Fibroblast of pulmonary artery (primary cell): ENCODE measurements at places on chromosomes 2 and 18.

DNA sequence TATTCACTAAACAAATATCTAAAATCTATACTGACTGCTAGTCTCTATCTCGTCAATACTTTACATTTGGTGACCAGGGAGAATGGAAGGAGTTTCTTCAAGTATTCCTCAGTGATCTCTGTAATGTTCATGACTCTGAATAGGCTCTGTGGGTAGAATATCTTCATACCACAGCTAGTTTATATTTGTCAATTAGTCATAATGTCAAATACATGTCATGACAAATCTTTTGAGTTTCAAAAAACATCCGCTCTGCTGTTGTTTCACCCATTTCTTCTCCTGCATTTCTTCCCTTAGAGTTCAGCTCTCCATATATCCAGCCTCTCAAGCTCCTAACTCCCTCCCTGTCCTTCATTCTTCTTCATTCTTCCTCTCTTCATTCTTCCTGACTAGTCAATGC lies 206.5 kb upstream of the FANCL start:
- DNase-seq = no peak

GRCh38 chr2:228410061-228410460 lies 228.6 kb upstream of the SPHKAP start:
- no peak for DNase-seq

DNA sequence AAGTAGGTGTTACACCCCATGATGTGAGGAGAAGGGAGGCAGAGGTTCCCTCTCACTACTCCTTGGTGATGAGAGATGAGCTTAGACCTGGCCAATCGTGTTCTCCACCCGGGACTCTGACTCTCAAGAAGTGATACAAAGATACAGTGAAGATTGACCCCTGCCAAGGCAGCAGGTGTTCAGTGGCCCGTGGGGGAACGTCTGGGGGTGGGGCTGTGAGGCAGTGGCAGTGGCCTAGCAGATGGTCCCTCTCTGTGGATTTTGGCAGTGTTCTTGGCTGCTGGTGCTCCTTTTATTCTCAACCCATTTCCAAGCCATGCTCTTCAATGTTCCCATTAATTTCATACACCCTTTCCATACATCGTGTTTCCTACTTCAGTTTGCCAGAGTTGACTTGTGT lies 120.4 kb upstream of the NEDD4L start:
- no peak for DNase-seq

GRCh38 chr2:18232731-18233438 lies 327.6 kb downstream of the RDH14 start:
- peak; percentile 3 for DNase-seq

DNA sequence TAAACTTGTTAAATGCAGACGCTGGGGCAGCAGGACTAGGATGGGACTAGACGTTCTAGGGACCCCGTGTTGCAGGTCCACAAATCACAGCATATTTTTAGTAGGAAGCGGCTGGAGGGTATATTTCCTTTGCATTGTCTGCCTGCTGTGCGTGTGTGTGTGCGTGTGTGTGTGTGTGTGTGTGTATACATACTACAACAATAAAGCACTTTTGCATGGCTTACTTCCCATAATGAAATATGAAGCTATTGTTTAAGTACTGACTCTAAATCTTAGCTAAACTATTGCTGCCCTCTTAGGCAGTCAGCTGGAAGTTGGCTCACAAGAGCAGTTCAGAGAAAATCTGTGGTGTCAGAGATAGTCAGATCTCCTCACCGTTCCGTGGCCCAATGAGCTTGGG lies 133.4 kb downstream of the CABLES1 start:
- DNase-seq = no peak

GRCh38 chr2:179558010-179558934 lies 293.6 kb upstream of the SESTD1 start:
- no peak for DNase-seq

- no peak for DNase-seq
These were observed 513.5 kb upstream of the ZEB2 start for GRCh38 chr2:145033438-145033837.

GRCh38 chr2:119464981-119465380 lies 33.3 kb downstream of the TMEM37 start:
- no peak for DNase-seq

GRCh38 chr2:96470636-96471035 lies 34.5 kb downstream of the NEURL3 start:
- DNase-seq = peak; percentile 29

- no peak for DNase-seq
These were observed 8.7 kb downstream of the TMEM182 start for GRCh38 chr2:102770506-102770905.

DNA sequence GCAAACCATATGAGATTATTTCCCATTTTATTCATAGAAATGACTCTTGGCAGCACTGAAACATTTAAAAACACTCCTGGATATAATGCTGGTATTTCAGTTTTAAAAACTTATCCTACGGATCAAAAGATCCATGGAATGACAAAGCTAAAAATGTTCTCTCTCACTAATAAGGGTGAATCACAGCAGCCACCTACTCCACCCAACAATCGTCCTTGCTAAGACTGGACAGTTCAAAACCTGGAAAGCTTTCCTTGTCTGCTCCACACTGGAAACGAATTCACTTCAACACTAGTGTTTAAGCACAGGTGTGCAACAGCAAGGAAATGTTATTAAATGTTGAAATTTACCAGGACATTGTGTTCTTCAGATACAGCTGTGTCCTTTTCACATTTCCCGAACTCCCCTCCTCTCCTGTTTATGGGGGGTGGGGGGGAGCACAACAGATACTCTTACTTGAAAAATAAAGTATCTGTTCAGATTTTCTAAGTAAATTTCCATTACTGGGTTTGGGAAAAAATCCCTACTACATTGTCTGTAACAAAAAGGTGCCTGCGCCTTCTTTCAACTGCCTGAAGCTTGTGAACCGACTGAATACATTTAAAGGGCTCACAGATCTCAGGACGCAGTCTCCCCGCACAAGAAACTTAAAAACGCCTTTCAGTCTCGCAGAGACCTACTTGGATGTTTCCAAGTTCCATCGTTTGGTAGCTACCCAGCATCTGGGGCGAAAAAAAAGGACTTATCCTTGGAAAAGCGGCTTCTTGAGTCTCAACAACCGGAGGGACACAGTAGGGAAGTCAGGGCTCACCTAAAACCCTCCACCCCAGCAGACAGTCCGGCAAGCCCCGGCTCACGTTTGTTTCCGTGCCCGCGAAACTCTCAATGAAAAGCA lies 1.3 kb downstream of the YWHAQ start:
- peak; percentile 45 for DNase-seq

GRCh38 chr2:241854342-241855244 lies 4.1 kb downstream of the PDCD1 start:
- DNase-seq = no peak

- DNase-seq = no peak
These were observed 33.8 kb upstream of the POLE4 start for GRCh38 chr2:74924463-74925265.

DNA sequence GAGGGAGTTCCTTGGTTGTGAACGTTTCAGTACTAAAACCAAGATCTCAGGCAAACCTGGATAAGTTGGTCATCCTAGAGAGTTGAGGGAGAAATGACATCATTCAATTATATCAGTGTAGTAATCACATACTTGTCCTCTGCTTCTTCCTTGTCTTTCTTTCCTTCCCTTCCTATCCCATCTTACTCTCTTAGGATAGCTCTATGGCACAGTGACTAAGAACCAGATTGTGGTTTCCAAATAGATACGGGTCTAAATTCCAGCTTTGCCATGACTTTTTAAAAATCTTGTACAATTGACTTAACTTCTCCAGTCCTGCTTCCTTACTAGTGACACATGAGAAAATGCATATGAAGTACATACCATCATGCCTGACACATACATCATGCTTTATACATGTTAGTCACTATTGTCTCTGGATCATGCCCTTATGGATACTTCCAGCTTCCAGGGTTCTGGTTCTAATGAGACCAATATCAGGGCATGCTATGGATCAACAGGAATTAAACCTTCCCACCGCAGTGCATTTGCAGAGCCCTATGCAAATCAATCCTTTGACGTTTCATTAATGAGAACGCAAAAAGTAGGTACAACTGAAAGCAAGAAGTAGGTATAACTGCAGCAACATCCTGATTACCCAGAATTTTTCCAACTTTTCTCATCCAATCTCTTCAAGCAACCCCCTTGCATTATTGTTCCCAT lies 168.0 kb upstream of the KLF7 start:
- DNase-seq = peak; percentile 35

- no peak for DNase-seq
These were observed 209.6 kb downstream of the SLC8A1 start for GRCh38 chr2:40242315-40242714.

GRCh38 chr2:216206821-216207220 lies 97.7 kb downstream of the XRCC5 start:
- DNase-seq = no peak

DNA sequence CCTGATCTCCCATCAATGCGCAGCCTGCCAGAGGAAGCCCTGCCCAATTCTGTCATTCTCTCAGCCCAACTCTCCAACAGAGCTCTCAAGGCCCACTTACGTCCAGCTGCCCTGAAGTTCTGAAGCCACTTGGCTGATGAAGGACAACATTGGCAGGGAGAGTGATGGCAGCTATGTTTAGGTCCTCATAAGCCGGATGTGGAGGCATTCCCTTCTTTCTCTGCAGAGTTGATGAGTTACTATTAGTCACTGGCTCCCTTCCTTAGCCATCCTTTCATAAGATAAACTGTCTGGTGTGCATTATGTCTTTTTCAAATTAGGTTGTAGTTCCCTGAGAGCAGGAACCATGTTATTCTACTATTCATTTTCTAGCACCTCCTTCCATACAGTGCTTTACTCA lies 22.5 kb upstream of the TACR1 start:
- peak; percentile 68 for DNase-seq

- no peak for DNase-seq
These were observed 9.9 kb downstream of the FABP1 start for GRCh38 chr2:88117973-88118372.

- DNase-seq = no peak
These were observed 141.5 kb downstream of the AQP4 start for GRCh38 chr18:26723981-26724380.

- peak; percentile 23 for DNase-seq
These were observed 53.3 kb downstream of the LAMA1 start for GRCh38 chr18:7064346-7064745.

GRCh38 chr2:157336137-157337010 lies 10.8 kb upstream of the ERMN start:
- DNase-seq = peak; percentile 57

GRCh38 chr2:185687967-185688366 lies 50.6 kb upstream of the FSIP2 start:
- no peak for DNase-seq
